ENCODE measurements at places on chromosomes 6 and 20.
A peak's percentile ranks its signal among the peaks of the same experiment; 100 is the strongest.

DNA sequence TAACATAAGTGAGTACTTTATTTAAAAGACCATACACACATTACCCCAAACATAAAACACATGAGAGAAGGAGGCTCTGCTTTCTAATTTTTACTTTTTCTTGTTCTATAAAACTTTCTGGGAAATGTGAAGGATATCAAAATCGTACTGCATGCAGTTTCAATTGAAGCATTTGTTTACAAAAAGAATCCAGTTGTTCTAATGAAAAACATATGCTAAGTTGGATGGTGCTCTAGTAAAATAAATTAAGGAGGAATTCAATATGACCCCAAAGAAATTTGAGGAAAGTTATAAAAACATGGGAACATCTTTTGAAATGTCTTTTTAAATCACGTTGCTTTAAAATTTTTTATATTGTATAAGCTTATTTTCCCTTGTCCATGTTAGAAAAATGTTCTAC is 37.6 kb downstream of the OR2B6 start:
- DNase-seq: no peak

GRCh38 chr6:20936949-20937348 is 402.7 kb downstream of the CDKAL1 start:
- no peak for DNase-seq

DNA sequence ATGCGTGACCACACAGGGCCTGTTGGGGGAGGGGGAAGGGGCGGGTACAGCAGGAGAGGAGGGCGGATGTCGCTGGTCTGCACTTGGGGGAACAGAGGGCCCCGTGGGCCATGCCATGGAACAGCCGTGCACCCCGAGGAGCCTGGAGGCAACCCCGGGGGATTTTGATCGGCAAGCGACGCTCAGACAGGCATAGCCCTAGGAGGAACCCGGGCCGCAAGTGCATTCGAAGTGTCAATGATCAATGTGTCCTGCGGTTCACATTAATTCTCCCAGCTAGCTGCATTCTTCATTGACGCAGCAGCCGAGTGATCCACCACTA is 772.8 kb upstream of the DEFB115 start:
- no peak for DNase-seq

DNA sequence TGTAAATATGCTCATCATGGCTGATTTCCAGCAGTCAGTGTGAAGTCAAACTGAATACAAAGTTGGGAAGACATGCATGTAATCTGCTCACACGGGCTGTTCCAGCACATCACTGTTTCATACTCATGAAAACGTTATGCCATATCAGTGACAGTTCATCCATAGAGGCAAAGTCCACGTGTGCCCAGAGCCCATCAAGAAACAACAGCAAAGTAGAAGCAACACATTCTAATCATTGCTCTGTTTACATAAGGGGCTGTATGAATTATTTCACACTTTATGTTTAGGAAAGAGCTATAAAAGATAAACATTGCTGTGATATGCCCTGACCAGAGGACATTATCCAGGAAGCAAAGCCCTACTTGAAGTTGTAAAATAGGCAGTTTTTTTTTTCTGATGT is 157.0 kb upstream of the ENPP5 start:
- no peak for DNase-seq

DNA sequence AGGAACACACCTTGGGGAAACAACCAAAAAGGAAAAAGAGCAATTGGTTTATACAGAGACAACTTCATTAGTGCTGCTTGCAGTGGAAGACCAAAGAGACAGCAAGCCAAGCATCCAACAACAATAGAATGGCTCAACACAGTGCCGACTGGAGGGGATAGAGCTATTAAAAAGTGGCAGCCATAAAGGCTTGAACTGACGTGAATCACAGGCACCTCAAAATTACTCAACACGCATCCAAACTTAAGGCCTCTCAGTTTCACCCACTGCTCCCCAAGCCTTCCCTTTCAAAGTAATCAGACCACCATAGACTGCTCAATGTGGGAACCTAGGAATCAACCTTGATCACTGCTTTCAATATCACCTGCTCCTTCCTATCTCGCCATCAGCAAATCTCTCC is 9.7 kb downstream of the TNFRSF21 start:
- DNase-seq: no peak

DNA sequence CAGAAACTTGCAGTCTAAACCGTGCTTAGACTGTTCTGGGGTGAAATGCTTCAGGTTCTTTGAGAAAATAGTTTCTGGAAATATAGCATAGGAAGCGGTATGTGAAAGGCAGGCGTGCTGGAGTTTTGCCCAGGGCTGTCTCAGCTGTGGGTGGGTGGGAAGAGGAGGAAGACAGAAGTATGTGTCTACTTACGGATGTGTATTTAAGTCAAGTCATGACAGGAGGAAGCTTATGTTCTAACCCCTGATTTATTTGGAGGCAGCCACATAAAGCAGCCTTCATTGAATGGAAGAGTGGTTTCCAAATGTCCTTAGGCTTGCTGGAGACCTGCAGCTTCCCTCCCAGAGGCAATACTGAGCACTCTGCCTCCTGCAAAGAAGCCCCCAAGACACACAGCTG is 345.8 kb upstream of the PRND start:
- no peak for DNase-seq

GRCh38 chr6:32196682-32197616 is 4.5 kb upstream of the GPSM3 start:
- DNase-seq: peak; percentile 49

- DNase-seq: no peak
These were observed 3.4 kb downstream of the UBE3D start for GRCh38 chr6:83062225-83062624.

DNA sequence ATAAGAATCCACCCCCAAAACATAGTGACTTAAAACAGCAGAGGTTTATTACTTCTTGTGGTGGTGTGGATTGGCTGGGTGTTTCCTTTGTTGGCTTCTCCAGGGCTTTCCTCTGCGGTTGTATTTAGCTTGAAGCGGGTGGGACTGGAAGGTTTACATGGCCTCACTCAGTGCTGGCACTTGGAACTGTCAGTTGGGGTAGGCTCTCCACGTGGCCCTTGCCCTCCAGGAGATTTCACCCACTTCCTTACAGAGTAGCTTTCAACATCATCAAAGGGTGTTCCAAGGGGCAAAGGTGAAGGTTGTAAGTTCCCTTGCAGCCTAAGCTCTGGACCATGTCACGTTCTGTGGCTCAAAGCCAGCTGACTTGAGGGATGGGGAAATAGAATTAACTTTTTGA is 32.5 kb upstream of the NKX2-2 start:
- DNase-seq: no peak

- DNase-seq: no peak
These were observed 29.4 kb downstream of the PFDN4 start for GRCh38 chr20:54237116-54237943.

DNA sequence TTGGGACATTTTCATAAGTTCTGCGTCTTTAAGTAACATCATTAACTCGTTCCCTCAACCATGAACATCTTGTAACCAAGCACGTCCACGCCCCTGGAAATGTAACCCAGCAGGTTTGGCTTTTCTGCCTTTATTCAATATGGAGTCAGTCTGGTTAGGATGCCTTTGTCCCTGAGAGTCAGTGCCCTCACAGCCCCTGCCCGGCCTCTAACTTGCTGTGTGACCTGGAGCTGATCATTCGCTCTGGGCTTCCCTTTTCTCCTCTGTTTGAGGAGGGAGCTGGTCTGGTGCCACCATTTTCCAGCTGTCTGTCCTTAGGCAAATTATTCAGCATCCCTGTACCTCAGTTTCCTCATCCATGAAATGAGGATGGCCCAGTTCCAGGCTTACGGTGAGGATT is 26.5 kb upstream of the ANGPT4 start:
- DNase-seq: no peak

DNA sequence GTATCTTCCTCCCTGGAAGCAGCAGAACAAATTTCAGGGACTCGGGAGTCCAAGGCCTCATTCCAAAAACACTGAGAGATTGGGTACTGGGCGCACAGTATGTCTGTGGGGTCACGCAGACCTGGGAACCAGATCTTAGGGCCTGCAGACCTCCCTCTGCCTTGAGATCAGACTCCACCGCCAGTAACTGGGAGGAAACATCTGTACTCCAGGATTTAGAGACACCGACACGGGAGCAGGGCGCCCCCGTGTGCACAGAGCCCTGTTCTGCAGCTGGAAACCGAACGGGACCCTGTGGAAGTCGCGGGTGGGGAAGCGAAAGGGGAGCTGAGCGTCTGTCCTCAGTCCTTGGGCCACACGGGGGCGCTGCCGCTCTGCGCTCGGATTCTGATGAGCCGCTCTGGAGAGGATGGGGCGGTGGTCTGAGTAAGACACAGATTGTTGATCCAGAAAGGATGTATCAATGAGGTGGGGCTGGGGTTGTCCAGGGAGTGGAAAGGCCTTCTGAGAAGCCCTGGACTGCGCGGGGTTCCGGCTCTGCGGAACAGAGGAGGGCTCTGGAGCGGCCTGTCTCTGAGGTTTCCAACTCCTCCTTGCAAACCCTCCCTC is 35.7 kb upstream of the HLA-E start:
- peak; percentile 92 for DNase-seq

DNA sequence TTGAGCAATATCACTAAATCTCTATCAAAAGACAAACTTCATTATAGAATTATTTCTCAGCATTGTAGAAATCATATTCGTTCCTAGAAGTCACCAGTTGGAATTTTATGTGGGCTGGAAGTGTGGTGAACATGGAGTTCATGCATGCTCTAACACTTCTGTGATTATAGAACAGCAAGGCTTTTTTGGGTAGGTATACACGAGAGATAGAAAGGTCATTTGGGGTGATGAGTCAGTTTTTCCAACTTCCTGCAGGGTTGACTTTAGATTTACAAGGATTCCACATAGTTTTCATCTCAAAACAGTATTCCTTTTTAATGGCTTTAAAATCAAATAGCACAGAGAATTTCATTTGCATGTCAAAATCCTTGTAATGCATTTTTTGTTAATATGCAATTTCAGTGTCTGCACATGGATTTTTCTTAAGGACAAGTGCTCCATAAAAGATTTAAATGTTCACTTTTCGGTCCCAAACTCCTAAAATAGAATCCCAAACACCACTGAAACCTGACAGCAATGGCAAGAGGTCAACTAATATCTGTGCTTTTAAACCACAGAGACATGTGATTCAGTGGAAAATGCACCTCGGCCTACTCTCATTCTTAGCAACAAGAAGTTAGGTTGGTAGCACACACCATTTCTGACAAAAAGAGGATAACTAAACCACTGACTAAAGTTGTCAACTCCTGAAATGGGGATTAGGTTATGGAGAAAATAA is 211.0 kb downstream of the MOXD1 start:
- peak; percentile 19 for DNase-seq

DNA sequence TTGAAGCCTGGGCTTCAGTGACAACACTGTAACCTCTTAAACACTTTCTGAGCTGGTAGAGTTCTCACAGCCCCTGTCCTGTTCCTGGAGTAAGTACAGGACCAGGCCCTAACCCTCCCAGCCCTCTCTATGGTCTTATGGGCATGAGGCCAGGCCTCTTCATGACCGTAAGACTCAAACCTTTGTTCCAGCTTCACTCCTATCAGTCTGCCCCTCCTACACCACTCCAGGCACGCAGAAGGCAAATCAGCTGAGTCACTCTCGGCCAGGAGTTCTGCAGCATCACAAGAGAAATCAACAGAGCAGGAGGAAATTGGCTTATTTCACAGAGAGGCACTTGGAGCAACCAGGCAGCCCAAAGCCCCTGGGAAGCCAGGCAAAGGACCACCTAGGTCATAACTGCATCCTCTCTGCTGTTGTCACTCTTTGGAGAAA is 25.3 kb upstream of the CHD6 start:
- DNase-seq: no peak

- no peak for DNase-seq
These were observed 208.7 kb upstream of the PREP start for GRCh38 chr6:105611606-105612005.

DNA sequence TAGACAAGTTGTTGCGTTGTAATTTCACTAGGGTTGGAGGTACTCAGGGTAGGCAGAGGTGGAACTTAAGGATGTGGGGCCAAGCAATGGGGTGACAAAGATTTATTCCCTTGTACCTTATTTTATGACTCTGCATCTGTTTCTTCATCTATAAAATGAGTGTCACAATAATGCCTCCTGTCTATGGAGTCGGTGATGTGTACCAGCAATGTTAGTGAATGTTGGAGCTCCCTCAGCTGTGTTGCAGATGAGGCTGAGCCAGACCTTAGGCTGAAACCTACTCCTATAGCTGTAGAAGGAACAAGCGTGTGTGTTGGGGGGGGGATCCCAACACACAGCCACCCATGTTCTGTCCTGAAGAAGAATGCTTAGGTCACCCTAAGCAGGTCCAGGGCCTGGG is 4.5 kb downstream of the UBE2C start:
- no peak for DNase-seq

DNA sequence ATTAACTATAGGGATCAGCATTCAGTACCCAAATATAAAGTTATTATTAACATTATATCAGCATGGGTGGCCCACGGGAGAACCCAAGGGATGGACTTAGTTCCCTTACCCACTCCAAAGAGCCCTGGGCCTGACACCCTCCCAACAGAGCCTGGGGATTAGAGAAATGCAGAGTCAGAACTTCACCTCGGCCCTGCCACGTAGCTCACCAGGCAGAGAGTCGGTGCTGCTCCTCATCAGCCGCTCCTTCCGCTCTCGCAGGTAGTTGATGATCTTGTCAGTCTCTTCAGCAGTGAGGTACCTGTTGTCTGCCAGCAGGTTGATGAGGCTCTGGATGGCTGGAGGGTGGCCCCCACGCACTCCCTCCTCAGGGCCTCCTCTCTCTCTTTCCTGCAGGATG is 26.6 kb downstream of the NCOA5 start:
- no peak for DNase-seq

DNA sequence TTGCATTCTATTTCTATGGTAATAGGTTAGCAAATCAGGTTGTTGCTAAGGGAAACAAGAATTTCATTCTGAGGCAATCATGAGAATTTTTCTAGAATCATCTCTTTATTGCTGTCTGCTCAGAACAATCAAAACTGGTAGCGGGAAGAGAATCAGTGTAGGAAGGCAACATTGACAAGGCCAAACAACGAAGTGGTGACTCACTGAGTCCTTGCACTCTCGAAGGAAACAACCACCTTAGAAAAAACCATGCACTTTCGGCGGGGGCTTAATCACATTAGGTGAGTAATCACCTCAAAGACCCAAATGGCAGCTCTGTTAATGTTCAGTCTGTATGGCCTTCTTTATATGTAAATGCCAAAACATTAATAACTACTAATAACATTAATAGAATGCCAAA is 78.8 kb upstream of the MAP7 start:
- DNase-seq: no peak

DNA sequence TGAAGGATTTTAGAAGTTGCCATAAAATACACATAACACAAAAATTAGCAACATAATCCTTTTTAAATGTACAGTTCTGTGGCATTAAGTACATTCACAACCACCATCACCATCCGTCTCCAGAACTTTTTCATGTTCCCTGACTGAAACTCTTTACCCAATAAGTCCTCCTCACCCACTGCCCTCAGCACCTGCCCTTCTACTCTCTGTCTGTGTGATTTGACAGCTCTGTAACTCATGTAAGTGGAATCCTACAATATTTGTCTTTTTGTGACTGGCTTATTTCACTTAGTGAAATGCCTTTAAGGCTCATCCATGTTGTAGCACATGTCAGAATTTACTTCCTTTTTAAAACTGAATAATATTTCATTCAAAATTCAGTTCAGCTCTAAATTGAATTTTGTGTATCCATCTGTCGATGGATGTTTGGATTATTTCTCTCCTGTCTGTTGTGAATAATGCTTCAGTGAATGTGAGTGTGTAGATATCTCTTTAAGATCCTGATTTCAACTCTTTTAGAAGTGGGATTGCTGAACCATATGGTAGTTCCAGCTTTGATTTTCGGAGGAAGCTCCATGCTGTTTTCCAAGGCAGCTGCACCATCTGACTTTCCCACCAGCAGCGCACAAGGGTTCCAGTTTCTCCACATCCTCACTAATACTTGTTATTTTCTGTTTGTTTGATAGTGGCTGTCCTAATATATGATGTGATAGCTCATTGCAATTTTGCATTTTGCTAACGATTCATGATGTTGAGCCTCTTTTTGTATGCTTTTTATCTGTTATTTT is 4.2 kb downstream of the ENTPD6 start:
- no peak for DNase-seq
